CD4-positive, alpha-beta T cell treated with Interferon gamma for 1 hour (primary cell): ENCODE measurements at places on chromosomes 12 and 14.

GRCh38 chr14:79332504-79333197, 878.7 kb downstream of the DIO2 start:
- no peak for DNase-seq

DNA sequence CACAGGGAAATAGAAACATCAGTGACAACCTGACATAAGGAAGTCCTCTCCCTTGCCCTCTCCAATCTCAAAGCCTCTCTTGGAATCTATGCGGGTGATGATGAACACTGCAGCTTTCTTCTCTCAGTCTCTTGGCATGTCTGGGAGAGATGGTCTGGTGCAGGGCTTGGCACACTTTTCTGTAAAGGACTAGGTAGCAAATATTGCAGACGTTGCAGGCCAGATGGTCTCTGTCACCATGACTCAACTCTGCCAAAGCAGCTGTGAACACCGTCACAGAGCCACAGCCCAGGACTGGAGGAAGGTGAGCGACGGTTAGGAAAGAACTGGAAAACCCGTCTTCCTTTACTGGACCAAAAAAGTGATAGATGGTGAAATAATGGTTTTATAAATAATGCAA, 591.0 kb upstream of the TMEM132C start:
- no peak for DNase-seq

GRCh38 chr12:54734196-54734950, 86.2 kb upstream of the DCD start:
- DNase-seq = no peak

GRCh38 chr12:68832504-68832867, 24.5 kb downstream of the MDM2 start:
- DNase-seq = no peak
